Umbilical cord (tissue), 2 donors: ENCODE measurements at places on chromosomes 16 and 17. TPM values are rescaled to one million over a fixed set of nuclear protein-coding genes. Genes with fewer than 3 reads are reported as not detected.

DNA sequence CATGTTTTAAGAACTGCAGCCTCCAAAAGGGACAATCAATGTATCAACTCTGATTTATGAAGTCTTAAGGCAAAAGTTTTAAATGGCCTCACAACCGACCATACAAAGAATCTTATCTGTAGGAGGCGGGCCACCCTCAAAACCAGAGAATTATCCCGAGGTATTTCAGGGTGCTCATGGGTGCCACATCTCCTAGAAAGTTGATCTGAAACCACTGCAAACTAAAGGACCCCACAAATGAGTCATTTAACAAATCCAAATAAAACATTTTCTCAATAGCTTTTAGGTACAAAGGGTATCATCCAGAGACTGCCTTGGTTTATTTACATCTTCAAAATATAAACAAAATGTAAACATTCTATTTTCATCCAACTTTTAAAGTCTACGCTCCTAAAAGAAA is 6.8 kb downstream of the ERN1 start:
- DNase-seq = no peak

DNA sequence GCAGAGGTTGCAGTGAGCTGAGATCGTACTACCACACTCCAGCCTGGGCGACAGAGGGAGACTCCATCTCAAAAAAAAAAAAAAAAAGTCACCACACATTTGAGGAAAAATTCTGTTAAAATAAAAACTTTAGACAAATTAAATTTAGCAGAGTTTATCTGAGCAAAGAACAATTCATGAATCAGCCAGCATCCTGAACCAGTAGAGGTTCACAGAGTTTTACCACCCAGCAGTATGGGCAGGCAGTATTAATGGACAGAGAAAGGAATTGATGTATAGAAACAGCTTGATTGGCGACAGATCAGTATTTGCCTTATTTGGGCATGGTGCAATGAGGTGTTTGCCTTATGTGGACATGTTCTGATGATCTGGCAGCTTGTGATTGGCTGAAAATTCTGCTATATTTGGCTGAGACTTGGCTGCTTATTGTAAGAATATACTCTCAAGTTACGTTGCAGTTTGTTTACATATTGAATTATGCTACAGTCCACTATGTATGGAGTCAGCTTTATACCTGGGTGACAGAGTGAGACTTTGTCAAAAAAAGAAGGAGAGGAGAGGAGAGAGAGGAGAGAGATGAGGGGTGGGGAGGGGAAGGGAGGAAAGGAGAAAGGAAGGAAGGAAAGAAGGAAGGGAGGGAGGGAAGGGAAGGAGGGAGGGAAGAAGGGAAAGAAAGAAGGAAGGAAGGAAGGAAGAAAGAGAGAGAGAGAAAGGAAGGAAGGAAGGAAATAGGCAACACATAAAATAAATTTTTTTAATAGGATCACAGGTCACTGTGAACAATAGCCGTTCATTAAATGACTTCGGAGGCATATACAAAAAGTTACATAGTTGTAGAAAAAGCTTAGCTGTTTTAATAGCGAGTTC is 14.6 kb downstream of the ABCC3 start:
- DNase-seq = no peak

GRCh38 chr17:27241346-27241946 is 52.5 kb upstream of the WSB1 start:
- DNase-seq = peak; percentile 82

GRCh38 chr17:13572581-13572980 is 29.1 kb downstream of the HS3ST3A1 start:
- no peak for DNase-seq

GRCh38 chr17:67655478-67656148 is 62.1 kb upstream of the NOL11 start:
- no peak for DNase-seq

GRCh38 chr16:53530046-53530445 is 27.0 kb upstream of the AKTIP start:
- DNase-seq = no peak

- peak; percentile 86 for DNase-seq
Measured at GRCh38 chr16:53817117-53817755, 113.3 kb downstream of the FTO start.

- DNase-seq = peak; percentile 28
Measured at GRCh38 chr17:48357779-48358602, 72.0 kb downstream of the SKAP1 start.

DNA sequence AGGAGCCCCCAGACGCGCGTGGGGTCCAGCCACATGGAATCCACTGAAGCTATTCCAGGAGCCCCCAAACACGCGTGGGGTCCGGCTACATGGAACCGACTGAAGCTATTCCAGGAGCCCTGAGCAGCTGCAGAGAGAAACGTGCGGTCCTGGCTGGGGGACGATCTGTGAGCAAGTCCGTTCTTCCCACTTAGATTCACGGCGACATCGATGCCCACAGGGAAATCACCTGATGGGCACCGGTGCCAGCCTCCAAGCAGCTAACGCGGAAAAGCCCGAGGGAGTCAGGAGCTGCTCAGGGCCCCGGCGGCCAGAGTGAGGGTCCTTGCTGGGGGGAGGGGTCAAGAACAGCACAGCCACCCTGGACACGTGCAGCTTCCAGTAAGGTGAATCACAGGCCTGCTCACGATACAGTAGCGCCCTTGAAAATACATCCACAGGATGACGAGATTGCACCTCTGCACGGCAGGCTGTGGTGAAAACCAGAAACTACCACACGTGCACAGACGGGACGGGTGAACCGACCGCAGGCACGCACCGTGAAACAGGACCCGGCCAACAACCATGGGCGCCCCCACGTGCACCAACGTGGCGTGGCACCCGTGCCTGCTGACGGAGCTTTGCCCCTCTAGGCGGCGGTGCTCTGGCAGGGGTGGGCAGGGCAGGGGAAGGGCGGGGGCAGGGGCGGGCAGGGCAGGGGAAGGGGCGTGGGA is 77.7 kb upstream of the GNG13 start:
- DNase-seq = no peak

DNA sequence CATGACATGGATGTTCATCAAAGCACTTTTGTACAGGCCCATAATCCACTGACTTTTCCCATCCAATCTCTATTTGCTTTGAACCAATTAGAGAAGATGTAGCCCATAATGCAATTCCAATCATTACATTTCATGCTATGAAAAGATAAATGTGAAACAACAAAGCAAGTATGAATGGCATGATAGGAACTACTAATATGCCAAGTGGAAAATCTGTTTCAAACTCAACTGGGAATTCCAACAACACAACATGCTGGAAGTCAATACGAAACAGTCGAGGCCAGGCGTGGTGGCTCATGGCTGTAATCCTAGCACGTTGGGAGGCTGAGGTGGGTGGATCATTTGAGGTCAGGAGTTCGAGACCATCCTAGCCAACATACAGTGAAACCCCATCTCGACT is 39.6 kb upstream of the TMEM97 start:
- no peak for DNase-seq

Gene RNF157
- 0.96 TPM for total RNA-seq

DNA sequence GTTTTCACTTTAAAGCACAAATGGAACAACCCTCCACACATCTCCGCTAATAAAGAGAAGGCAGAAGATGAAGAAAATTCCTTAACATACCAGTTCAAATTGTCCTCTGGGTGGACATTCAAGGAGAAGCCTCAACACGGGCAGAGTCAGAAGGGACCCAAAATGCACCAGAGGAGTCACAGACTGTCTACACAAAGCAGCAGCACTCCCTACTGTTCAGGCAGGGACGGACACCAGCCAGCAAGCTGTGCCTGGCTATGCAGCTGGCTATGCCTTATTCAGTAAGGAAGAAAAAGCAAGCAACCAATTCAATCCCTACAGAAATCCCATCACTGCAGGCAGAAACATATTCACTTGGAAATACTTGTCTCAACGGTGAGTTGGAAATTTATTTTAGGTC is 8.1 kb downstream of the DNAJC7 start:
- no peak for DNase-seq

DNA sequence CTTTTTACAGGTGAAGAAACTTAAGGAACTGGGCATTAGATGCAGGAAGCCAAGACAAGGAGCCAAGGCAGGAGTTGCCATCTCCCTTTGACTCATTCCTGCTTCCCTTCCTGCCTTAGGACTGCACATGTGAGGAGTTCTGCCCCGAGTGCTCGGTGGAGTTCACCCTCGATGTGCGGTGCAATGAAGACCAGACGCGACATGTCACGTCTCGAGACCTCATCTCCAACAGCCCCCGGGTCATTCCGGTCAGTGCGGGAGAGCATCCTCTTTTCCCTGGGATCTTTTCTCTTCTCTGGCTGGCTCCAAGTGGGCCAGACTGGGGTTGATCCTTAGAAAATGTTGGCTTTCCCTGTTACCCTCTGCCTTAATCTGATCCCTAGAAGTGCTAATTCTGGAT is 6.6 kb downstream of the POLR2C start:
- DNase-seq = no peak

Gene NXPH3
- 3.4 TPM for total RNA-seq

- peak; percentile 91 for DNase-seq
Measured at GRCh38 chr16:57984443-57985203, 13.7 kb upstream of the CNGB1 start.

Gene SOST
- total RNA-seq = 0.96 TPM

DNA sequence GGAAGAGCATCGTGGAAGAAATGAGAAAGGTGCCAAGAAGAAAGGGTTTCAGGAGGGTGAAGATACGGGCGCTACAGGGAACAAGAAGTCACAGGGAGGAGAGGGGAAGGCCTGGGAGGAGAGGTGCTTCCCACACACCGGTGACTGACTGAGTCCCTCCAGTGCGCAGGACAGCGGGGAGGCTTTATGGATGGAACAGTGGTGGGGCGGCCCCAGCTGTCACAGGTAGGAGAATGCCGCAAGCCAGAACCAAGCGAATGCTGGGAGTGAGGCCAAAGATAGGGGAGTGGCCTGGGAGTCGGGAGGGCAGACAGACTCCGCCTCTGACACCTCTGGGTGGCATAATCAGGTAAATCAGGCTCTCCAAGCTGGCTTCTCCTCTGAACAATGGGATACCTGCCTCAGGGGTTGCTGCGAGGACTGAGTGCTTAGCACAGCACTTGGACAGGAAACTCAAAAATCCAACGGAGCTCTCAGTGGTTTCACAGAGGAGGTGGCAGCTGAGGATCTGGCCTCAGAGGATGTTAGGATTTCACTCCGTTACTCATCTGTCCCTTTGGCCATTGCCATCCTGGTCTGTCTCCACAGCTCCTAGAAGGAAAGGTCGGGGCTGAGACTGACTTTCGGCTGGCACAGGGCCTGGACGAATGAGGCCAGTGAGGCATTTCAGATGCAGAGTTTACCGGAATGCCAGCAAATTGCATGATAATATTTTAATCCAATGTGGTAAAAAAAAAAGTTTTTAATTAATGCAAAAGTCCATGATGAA is 717 bp upstream of the CNP start:
- peak; percentile 80 for DNase-seq

Gene KLHL10
- total RNA-seq = 1.7 TPM

DNA sequence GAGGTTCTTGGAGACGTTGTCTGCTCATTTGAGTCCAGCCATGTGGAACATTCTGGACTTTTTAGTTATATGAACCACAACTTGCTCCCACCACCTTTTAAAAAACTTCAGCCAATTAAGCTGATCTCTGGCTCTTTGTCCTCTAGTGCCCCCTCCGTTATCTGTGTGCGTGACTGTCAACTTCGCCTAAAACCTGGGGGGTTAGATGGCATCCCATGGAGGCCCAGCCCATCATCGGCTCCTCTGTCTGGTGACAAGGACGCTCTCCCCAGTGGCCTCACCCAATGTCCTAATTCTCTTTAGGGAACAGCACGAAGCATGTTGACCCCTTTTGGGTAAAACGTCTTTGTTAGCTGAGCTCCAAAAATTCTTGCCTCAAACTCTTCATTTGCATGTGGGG is 341.0 kb upstream of the TNRC6C start:
- no peak for DNase-seq
